Stimulated activated CD8-positive, alpha-beta memory T cell treated with anti-CD3 and anti-CD28 coated beads, Interleukin-7, amount 100 ng/mL, for 24 hours (primary cell): ENCODE measurements at places on chromosomes 16 and 17.

- no peak for DNase-seq
These were observed 213.9 kb downstream of the TMEM114 start for GRCh38 chr16:8376430-8376829.

- DNase-seq: no peak
These were observed 145.1 kb upstream of the NOG start for GRCh38 chr17:56448371-56448770.

- DNase-seq: no peak
These were observed 13.8 kb upstream of the WDR45B start for GRCh38 chr17:82661717-82662683.

GRCh38 chr17:57699751-57700219 is 45.3 kb downstream of the CCDC182 start:
- no peak for DNase-seq

GRCh38 chr17:47711366-47712099 is 17.6 kb downstream of the TBKBP1 start:
- DNase-seq: no peak

DNA sequence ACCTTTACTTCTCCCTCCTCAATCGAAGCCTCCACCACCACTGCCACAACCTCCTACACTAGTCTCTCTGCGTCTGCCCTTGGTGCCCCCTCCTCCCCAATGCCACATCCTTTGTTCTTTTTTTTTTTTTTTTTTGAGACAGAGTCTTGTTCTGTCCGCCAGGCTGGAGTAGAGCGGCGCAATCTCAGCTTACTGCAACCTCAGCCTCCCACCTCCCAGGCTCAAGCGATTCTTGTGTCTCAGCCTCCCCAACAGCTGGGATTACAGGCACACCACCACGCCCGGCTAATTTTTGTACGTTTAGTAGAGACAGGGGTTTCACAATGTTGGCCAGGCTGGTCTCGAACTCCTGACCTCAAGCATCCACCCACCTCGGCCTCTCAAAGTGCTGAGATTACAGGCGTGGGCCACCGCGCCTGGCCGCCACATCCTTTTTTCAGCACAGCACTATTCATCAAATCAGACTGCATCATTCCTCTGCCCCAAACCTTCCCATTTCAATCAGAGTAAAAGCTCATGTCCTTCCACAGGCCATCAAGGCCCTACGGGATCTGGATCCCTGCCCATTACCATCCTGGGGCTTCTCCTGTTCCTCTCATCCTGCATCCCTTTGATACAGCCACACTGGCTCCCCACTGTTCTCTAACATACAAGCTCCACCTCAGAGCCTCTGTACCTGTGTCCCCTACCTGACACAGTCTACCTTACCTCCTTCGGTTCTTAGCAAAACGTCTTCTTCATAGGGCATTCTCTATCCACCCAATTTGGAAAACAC is 2.0 kb downstream of the KLHL11 start:
- DNase-seq: no peak

DNA sequence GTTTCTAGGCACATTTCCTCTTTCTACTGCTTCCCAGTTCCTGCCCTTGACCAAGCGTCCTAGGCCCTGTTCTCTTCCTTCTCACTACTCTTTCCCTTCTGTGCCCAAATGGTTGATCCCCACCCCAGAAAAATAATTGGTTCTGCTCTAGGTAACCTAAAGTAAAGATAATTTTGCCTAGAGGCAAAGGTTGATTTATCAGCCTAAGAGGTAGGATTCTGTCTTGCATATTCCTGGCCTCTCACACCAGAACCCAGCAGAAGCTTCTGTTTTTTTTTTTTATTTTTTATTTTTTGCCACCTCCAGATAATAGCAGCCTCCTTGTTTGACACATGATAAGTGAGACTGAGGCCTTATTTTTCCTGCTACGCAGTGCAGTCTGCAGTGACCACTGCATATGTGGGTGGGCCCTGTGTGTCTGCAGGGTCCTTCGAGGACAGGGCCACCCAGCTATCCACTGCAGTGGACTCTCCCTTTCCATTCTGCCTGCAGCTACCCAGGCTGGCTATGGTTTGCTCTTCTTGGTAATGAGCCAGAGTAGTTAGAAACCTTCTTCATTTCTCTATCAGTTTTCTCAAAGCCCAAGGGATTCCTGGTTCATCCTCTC is 701 bp downstream of the PIPOX start:
- no peak for DNase-seq

DNA sequence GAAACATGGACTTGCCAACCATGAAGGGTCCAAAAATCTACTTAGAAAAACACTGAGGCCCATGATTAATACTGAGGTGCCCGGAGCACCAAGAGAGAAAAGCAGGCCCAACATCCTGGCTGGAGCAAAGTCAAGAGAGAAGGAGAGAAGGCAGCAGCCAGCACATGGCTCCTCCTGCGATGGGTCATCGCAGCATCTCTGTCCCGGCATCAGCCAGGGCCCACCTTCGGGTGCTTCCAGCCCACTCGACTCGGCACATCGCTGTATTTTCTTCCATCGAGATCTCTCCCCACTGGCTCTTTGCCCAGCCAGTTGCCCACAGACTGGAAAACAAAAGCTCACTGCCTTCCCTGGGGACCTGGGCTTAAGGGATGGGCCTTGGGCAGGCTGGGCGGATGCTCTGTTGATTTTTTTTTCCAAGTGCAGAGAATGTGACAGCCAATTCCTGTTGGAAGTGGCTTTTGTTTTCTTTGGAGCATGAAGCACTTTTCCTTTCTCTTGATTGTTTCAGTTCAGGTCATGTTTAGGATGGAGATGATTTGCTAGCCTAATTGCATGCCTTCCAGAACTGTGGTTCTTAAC is 58.1 kb downstream of the CYB5B start:
- no peak for DNase-seq

GRCh38 chr17:46782250-46782953 is 36.1 kb downstream of the WNT3 start:
- no peak for DNase-seq

DNA sequence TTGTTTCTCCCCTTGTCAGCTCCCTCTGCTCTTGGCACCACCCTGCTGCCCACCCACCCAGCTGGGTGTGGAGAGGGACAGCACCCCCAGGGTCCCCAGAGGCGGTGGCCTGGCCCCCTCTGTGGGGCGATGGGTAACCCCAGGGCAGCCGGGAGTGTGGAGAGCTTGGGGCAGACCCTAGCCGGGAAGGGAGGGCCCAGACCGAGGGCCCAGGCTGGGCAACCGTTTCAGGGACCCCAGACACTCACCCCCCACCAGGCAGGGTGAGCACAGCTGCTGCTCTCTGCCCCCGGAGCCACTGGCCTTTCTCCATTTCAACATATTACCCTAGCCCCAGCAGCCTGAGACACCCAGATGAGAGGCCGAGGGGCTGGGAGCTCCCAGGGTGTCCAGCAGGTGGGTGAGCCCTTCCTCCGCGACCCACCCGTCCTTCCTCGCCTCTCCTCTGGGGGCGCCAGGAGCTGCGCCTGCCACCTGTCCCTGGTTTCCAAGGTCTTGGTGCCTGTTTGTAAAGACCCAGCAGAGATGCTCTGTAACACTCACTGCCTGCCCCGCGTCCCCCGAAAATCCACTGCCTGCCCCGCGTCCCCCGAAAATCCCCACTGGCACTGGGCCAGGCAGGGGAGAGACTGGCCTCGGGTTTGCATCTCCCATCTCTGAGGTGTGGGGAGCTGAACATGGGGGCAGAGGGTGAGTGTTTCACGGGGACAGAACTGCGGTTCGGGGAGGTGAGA is 45.4 kb downstream of the BAHCC1 start:
- no peak for DNase-seq

GRCh38 chr17:36641331-36641876 is 40.0 kb downstream of the MRM1 start:
- DNase-seq: no peak

GRCh38 chr17:69709441-69709840 is 294.9 kb downstream of the MAP2K6 start:
- DNase-seq: no peak

- DNase-seq: no peak
These were observed 77.9 kb downstream of the CCT6B start for GRCh38 chr17:34883106-34884000.

GRCh38 chr16:31087481-31087880 is 1.3 kb downstream of the PRSS53 start:
- no peak for DNase-seq

DNA sequence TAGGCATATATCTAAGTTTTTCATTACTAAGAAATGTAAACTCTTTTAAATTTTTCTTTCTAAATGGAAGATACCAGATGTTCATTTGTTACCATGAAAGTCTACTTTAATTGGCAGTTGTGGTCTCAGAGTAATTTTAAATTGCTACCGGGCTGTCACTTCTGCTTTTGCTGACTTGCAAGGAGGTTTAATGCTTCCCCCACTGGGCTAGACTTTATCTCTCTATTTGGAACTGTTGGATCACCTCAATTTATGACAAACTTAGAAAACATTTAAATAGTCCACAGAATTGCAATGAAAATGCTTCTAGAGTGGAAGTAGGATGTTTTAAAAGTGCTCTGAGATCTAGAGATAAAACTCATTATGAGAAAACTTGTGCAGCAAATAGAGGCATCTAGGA is 479.8 kb upstream of the GOT2 start:
- DNase-seq: no peak

- DNase-seq: no peak
These were observed 83.5 kb downstream of the CDYL2 start for GRCh38 chr16:80720804-80721371.
